Skin of body (tissue), 3 donors: ENCODE measurements at places on chromosomes 1 and 21. TPM values are rescaled to one million over a fixed set of nuclear protein-coding genes. Genes with fewer than 3 reads are reported as not detected.

DNA sequence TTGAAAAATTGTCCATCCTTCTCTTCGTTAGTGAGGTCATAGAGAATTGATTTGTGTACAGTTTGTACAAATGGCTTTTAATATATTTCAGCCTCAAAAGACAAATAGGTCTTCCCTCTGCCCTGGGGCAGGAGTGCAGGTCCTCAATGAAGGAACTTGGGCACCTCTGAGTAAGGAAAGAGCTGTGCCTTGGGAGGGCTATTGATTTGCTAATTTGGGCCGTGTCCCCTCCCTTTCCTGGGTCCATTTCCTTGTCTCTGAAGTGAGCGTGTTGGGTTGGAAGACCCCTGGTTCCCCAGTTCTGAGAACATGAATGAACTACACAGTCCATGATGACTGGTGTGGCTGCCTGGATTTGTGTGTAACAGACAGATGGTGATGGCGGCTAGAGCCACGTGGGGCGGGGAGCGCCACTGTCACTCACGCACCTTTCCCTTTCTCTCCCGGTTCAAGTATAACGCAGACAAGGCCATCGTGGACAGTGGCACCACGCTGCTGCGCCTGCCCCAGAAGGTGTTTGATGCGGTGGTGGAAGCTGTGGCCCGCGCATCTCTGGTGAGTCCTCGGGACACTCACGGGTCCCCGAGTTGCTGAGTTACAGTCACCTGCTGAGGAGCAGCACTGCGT, 71.0 kb upstream of the FAM3B start:
- DNase-seq = no peak

GRCh38 chr1:220076861-220077762, 12.5 kb downstream of the BPNT1 start:
- no peak for DNase-seq

GRCh38 chr1:182357913-182358312, 33.7 kb downstream of the GLUL start:
- DNase-seq = no peak

DNA sequence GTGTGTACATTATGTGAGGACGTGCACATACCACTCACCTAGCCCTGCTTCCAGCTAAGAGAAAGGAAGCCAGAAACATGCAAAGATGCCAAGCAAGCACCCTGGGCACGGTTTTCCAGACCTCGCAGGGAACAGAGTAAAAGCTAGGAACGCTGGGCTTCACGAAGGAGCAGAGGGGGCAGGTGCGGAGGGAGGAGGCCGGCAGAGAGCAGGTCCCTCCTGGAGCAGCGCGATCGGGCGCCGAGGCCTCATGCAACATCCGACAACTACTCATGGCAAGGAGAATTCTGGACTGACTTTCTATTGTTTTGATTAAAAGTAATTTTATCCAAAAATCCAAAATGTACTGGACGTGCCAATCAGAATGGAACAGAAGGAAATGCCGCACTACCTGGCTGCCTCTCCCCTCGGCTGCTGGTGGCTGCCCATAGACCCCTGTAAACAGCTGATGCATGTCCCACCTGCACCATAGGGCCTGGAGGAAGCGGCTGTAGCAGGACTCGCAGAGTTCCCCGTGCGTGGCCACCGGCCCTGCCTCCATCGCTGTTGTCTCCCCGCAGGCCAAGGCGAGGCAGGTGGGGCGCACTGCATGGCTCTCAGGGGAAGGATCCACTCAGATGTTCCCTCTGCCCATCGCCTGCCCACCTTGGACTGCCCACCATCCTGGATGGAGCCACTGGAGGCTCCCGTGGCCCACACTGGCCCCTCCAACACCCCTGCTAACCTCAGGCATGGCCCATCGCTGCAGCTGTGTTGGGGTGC, 93.5 kb downstream of the WDR4 start:
- no peak for DNase-seq

DNA sequence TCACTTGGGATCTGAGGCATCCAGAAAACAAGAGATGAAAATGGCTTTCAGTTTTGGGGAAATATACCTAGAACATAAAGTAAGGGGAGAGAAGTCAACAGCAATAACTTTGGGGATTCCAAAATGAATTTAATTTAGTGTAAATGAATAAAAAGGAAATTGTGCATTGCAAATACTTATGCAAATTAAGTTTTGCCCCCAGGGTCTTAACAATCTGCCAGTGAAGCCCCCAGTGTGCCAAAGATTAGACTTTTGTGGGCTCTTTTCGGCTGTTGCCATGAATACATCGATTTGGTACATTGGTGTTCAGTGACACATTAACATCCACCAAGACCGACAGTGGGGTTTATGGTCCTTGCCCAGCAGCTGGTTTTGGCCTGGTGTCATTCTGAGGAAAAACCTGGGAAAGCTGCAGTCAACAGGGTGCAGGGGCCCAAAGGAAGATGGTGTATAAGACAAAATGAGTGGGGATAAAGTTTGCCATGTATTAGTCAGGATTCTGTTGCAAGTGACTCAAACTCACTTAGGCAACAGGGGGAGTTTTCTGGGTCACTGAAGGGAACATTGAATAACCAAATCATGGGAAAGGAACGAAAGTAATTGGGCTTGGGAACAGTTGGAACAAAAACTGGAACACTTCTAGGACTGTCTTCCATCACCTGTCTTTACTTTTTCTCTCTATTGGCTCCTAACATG, 30.2 kb upstream of the IGSF3 start:
- no peak for DNase-seq

- DNase-seq = no peak
These were observed 32.4 kb downstream of the ATP1A1 start for GRCh38 chr1:116405241-116406135.

DNA sequence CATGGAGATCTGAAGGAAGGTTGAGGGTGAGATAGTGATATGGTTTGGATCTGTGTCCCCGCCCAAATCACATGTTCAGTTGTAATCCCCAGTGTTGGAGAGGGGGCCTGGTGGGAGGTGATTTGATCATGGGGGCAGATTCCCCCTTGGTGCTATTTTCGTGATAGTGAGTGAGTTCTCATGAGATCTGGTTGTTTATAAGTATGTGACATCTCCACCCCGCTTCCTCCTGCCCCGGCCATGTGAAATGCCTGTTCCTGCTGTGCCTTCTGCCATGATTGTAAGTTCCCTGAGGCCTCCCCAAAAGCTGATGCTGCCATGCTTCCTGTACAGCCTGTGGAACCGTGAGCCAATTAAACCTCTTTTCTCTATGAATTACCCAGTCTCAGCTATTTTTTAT, 451.9 kb upstream of the VAMP3 start:
- DNase-seq = no peak

- no peak for DNase-seq
These were observed 41.9 kb downstream of the SMG7 start for GRCh38 chr1:183514235-183514634.

DNA sequence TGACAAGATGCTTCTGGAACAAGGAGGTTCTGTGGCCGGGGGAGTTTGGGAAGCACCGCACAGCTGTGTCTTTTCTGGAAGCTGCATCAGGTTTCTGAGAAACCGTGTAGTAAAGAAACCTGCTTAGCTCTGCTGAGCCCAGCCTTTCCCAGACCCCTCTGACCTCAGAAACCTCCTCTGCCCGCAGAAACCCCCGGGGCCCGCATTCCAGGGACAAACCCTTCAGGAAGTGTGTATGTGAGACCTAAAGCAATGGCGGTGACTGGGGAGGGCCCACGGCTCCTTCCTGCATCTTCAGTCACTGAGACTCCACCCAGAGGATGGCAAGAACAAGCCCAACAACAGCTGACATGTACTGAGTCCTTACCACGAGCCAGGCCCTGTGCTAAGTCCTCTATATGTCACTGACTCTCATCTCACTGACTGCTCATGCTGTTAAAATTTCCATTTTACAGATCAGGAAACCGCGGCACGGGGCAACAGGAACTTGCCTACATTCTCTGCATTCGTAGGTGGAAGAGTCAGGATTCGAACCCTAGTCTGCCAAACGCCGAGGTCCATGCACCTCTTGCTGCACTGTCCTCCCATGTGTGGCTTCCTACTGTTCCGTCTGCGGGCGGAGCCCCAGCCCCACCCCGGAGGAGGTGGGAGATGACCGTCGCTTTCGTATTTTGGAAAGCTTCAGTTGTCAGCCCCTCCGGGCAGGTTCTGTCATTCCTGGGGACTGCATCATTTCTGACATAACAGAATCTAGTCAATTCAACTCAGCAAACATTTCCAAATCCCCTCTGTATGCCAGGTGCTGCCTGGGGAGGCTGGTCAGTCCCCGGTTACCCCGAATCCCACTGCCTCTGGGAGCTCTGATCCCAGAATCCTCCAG, 73.3 kb upstream of the KLHDC7A start:
- no peak for DNase-seq

Gene CDC42BPA
- total RNA-seq = 55.2 TPM

Gene PPIAL4G
- under 0.01 TPM for total RNA-seq

Gene TFF1
- total RNA-seq = not detected

Gene NCAM2
- 7.1 TPM for total RNA-seq

Gene PPFIA4
- total RNA-seq = 4.2 TPM
